ENCODE measurements at places on chromosomes 2 and 18.

- DNase-seq = no peak
Measured at GRCh38 chr18:73153271-73153670, 285.5 kb upstream of the NETO1 start.

DNA sequence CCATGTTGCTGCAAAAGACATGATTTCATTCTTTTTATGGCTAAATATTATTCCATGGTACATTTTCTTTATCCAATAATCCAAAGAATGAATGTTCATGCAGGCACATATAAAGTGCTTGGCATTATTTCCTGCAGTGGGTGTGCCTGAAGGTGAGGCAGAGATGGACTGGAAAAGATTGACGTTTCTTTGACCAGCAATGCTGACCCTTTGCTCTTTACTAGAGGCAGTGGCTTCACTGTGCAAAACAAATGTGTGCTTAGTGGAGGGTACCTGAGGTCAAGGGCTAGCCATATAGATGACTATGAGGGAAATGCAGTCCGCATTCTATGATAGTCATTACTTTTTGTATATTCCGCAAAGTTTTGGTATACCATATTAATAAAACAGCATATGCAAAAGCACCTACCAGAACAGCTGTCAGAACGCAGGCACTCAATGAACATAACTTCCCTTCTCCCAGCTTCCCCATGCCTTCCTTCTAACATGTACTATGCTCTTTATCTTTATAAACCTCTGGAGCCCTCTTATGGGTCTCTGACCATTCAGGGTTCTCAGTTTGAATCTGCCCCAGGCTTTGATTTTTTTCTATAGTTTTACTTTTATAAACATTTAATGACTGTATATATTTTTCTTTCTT, 32.6 kb upstream of the CPS1 start:
- no peak for DNase-seq

GRCh38 chr18:53937037-53937436, 287.4 kb downstream of the MBD2 start:
- DNase-seq = no peak

- DNase-seq = peak; percentile 85
Measured at GRCh38 chr2:197191177-197191939, 119.2 kb downstream of the ANKRD44 start.

DNA sequence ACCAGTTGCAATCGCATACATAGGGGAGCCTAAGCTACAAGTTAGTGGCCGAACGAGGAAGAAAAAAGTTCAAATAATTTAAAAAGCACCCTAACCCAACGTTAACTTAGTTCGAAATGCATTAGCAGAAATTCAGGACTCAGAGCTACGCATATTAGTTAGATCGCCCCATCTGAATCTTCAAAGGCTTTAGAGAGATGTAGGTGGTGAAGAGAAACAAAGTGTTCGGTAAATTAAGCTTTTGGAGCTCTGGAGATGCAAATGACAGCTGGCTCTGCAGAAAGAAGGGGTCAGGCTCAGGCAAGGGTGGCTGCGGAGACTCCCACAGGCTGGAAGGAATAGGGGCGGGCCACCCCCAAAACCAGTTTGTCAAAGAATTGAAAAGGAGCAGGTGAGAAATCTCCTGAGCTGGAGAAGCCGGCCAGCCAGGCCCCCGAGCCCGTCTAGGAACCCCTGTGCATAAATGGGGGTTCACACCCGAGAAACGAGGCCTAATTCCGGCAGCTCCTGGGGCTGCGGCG, 621 bp downstream of the TXNL1 start:
- peak; percentile 51 for DNase-seq

- no peak for DNase-seq
Measured at GRCh38 chr2:17587469-17587868, 47.0 kb downstream of the VSNL1 start.

DNA sequence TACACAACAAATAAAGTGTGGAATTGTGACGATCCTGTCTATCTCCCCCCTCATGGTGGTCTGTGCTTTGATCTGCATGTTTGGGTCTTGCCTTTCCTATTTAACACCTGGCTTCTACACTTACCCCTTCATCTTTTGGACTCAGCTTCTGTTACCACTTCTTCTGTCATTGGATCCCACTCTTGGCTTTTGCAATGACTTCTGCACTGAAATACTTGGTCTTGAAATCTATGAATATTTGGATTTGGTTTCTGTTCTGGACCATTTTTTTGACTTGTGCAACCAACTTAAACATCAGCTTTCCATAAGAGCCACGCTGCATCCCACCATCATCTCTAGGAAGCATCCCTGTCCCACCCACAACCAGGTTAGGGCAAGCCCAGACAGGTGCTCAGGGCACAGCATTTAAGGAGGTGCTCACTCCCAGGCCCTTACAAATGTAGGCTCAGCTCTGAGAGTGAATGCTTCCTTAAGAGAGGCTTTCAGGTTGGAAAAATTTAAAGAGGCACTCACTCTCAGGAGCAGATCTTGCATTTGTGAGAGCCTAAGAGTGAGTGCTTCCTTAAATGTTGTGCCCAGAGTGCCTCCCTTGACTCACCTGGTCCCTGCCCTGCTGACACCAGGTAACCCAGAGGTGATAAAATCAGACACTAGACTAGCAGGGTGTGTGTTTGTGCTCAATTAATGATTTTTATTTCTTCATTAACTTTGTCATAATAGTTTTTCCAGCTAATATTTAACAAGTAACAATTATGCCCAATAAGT, 124.5 kb upstream of the SH3BP4 start:
- DNase-seq = no peak

GRCh38 chr18:22865354-22866116, 67.6 kb upstream of the RBBP8 start:
- no peak for DNase-seq

DNA sequence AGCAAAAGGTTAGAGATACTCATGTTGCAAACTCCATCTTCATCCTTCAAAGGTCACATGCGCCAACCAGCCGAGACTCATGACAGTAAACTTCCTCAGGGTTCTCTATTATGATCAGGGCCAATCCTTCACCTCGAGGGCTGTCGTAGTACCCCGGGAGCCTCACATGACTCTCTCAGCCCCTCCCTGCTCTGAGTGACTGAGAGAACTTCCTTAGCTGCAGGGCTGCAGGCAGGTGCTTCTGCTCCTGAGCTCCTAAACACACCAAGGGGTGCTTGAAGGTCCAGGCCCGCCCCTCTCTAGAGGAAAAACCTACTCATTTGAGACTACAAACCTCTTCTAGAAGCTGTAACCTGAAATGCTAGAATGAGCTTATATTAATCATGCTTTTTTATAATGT, 48.2 kb downstream of the LONRF2 start:
- DNase-seq = no peak

DNA sequence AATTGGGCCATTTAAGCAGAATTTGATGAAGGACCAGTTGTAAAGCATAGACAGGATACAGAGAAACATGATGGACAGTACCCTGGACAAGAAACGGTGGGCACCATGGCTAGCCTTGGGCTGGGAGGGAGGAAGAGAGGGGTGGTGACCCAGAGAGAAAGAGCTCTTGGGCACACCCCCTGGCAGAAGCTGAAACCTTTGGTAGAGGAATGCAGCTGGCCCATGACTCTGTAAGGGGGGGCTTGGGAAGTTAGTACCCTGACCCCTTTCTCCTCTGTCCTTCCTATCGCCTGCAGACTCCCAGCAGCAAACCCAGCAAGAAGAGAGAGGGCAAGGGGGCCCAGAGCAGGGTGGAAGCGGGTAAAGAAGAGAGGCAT, 32.6 kb downstream of the MRPL44 start:
- DNase-seq = no peak

- DNase-seq = no peak
Measured at GRCh38 chr18:13555192-13555591, 171.2 kb downstream of the FAM210A start.

GRCh38 chr18:24398540-24398939, 916 bp upstream of the OSBPL1A start:
- DNase-seq = no peak

- peak; percentile 29 for DNase-seq
Measured at GRCh38 chr18:52288403-52289004, 51.5 kb upstream of the DCC start.

GRCh38 chr2:151051574-151052220, 210.0 kb downstream of the RBM43 start:
- peak; percentile 71 for DNase-seq

- no peak for DNase-seq
Measured at GRCh38 chr2:57397550-57398360, 648.9 kb upstream of the VRK2 start.

Data from hematopoietic multipotent progenitor cell treated with erythropoietin and hydrocortisone succinate and interleukin-3 and kit ligand, for 6 days (in vitro differentiated cells).